ENCODE measurements at places on chromosomes 16 and 17. TPM values are rescaled to one million over a fixed set of nuclear protein-coding genes. Genes with fewer than 3 reads are reported as not detected.

The AMZ2 gene
- total RNA-seq = 98.0 TPM

The PKMYT1 gene
- 6.9 TPM for total RNA-seq

The LPO gene
- not detected for total RNA-seq

The TEKT1 gene
- not detected for total RNA-seq

The CES5A gene
- total RNA-seq = not detected

The FAM20A gene
- 2.2 TPM for total RNA-seq

The GCGR gene
- total RNA-seq = not detected

The TNFRSF17 gene
- total RNA-seq = not detected

The PYCARD gene
- 85.9 TPM for total RNA-seq

The CES1 gene
- 0.97 TPM for total RNA-seq

The CNGB1 gene
- total RNA-seq = not detected

Data from fibroblast of villous mesenchyme (primary cell).